Activated CD4-positive, alpha-beta T cell treated with anti-CD3 and anti-CD28 coated beads, Interleukin-10, Interleukin-2, amounts not matched to agents 100 ng/mL and 50 ng/mL, durations not matched to agents 16 hours and 8 hours (primary cell): ENCODE measurements at places on chromosomes 13 and 19.
A peak's percentile ranks its signal among the peaks of the same experiment; 100 is the strongest.

DNA sequence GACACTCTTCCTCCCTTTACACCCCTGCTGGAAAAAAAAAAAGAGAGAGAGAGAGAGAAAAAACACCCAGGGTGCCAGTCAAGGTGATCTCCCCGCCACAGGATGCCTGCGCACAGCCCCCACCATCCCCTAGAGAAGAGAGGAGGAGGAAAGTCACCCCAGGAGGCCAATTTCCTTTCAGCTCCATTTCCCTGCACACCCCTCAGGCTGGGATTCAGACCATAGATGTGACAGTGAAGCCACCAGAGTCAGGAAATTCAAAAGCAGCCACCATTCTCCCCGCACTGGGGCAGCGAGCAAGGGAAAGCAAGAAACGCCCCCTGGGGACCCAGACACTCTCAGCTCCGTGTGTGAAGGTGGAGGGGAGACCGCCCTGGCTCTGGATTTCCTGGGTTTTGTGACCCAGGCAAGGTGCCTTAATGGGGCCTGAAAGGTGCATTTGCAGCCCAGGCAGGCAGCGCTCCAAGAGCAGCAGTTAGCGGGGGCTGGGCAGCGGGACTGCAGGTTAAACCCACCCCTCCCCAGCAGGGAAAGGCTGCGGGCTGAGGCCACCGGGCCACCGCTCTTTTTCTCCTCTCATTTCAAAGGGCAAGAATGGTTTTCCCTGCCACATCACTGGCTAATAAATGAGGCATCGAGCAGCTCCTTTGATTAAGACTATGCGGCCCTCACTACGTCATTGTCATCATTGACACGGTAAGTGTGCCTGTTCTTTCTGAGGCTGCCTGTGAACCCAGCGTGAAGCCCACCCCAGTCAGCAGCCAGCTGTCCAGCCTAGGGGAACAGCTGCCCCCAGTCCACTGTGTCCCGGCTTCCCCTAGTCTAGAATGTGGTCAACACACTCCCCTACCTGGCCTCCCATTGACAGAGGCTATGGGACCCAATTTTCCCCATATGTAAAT, 83.8 kb upstream of the TM9SF2 start:
- DNase-seq, result no peak

- no peak for DNase-seq
Observed at GRCh38 chr13:91014696-91015095, 332.8 kb upstream of the MIR17HG start.

DNA sequence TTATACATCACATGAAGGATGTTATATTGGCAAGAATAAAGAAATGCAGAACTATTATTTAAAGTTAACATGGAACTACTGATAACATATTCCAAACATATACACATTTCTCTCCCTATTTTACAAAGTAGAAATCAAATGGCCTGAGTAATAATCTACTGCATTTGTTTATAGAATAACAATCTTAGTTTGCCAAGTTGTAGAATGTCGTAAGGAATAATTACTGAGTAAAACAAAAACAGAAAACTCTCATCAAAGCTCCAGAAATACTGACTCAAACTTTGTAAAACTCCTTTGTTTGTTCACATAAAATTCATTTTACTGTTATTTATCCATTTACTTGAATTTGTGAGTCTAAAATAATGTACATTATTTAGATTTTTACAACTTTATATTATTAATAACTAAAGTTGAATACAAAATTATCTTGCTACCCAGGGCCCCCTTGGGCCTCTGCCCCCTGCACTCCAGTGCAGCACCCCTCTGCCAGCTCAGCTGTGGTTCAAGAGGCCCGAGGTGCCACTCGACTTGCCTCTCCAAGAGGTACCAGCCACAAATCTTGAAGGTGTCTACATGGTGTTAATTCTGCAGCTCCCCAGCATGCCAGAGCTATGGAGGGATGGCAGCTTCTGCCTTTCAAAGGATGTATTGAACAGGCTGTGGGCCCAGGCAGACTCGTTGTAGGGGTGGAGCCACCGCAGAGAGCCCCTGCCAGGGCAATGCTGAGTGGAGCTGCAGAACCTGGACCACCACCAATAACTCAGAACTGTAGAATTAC, 2819.7 kb downstream of the PCDH9 start:
- no peak for DNase-seq

DNA sequence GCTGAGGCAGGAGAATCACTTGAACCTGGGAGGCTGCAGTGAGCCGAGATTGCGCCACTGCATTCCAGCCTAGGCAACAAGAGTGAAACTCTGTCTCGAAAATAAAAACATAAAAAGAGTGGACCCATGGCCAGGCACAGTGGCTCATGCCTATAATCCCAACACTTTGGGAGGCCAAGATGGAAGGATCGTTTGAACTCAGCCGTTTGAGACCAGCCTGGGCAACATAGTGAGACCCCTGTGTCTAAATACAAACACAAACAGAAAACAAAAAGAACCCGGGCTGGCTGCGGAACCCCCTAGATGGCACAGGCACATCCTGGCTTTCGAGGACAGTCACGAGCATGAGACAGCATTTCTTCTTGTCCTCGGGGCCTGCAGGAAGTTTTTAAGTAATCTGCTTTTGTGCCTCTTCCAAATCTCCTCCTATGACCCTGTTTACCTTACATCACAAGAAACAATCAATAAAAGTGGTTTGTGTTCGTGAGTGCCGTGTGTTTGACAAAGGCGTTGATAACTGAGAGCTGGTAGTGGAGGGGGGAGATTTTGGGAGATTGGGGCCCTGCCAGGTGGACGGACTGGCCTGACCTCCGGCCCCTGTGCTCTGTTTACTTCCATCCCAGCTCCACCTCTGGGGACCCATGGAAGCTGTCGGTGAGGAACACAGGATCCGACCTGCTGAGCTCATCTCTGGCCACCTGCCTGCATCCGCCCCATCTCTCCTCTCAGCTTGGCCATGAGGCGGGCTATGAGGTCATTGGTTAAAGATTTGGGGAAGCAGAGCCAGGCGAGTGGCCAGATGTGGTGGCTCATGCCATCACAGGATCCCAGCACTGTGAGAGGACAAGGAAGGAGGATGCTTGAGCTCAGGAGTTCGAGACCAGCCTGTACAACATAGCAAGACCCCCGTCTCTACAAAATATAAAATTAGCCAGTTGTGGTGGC, 5.9 kb upstream of the GDF15 start:
- no peak for DNase-seq

GRCh38 chr13:48448285-48448958, 35.5 kb upstream of the LPAR6 start:
- peak; percentile 37 for DNase-seq

GRCh38 chr13:104450006-104450405, 1383.8 kb upstream of the SLC10A2 start:
- no peak for DNase-seq

- no peak for DNase-seq
Observed at GRCh38 chr19:18660051-18660910, 23.2 kb upstream of the CRTC1 start.

- DNase-seq, result no peak
Observed at GRCh38 chr13:89627996-89628395, 1719.5 kb upstream of the MIR17HG start.

- peak; percentile 44 for DNase-seq
Observed at GRCh38 chr13:94710881-94711560, 1.3 kb downstream of the SOX21 start.

DNA sequence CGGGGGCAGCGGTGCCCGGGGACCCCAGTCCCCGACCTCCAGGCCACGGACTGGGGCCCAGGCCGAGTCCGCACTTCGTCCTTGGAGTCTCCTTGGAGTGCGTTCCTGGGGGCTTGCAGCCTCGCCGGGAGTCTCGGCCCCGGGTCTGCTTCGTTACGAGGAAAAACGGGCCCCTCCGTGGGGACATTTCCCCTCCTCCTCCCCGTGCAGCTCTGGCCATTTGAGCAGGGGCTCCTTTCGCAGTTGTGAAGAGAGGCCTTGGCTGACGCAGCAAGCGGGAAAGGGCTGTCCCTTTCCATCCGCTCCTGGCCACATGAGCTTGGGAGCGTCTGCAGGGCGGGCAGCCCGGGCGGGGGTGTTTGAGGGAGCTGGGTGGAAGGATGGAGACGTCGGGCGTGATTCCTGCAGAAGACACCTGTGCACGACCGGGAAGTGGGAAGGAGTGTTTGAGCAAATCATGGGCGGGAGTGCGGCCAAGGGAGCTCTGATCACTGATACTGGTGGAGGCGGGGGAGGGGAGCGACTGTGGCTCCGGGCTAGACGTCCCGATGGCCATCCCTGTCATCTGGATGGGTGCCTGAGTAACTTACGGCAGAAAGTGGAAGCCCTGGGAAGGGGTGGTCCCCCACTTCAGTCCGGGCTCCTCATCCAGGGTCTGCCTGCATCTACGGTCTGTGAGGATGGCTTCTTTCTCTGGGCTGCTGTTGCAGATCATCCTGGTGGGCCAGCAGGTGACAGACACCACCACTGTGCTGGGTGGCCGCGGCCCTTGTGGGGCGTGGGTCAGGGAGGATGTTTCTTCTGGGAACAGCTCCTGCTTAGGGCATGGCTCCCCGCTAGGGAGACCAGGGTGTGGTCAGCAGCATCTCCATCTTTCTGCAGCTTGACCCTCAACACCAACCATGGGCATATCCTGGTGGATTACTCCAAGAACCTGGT, 736 bp downstream of the GPI start:
- no peak for DNase-seq

DNA sequence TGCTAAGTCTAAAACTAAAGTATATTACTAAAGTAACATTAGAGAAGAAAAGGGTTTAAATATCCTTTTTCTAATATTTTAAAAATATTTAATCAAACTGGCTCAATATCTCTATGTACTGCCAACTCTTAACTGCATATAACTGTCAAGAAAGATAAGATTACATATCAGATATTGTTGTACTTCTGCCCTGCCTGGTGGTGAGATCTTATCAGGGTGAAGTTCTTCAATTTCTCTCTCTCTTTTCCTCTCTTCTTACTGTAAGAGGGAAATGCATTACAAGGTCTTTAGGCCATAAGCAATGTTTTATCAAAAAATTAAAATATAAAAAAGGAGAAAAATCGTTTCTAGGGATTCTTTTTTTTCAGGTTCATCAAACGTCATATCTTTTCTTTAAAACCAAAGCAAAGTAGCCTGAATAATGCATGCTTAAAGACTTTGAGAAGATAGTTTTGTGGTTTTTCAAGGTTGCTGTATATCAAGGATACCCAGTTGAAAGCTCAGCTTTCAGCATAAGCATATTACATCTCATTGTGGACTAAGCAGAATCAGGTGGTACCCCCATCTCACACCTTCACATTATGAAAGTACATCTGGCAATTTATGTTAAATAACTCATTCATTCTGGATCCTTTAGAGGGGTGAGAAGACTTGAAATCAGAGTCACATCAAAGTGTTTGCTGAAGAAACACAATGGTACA, 1625.7 kb upstream of the SLC10A2 start:
- DNase-seq, result no peak

- no peak for DNase-seq
Observed at GRCh38 chr13:44293374-44293773, 80.2 kb upstream of the SERP2 start.
